ENCODE measurements at places on chromosomes 2 and 18. TPM values are rescaled to one million over a fixed set of nuclear protein-coding genes. Genes with fewer than 3 reads are reported as not detected.

DNA sequence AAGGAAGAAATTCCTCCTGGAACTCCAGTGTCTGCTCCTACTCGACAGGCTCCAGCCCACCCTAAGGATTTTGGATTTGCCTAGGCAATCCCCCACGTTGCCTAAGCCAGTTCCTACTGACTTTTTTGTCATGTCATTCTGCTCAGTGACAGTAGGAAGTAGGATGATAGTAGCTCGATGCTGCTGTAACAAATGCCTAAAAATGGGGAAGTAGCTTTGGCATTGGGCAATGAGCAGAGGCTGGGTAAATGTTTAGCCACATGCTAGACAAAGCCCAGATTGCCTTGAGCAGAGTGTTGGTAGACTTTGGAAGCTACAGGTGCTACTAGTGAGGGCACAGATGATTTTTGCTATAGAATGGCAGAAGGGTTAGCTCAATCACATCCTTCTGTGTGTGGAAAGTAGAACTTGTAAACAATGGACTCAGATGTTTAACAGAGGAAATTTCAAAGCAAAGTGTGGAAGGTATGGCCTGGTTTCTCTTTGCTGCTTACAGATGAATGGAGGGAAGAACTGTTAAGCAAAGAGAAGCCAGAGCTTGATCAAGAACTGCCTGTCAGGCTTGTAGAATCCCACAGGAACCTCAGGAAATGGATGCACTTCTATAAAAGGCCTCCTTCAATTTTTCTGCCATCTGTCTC lies 154.8 kb downstream of the RNF144A start:
- no peak for DNase-seq

GRCh38 chr2:238872026-238872425 lies 24.1 kb downstream of the TWIST2 start:
- DNase-seq: no peak

DNA sequence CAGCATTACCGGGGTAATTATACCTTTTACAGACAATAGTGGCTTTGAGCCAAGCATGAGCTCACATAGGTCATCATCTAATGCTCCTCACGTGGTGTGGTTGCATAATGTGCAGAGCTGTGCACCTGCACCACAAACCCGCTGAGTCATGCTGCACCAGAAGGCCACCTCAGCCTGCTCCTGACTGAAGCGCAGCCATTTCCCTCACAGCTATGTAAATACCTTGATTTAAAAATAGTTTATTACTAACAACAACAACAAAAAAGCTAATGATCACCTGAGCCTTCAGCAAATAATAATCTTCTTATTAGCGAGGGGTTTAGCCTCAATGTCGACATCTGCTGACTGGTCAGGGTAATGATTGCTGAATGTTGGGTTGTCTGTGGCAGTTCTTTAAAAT lies 238.8 kb downstream of the MBD5 start:
- DNase-seq: no peak

DNA sequence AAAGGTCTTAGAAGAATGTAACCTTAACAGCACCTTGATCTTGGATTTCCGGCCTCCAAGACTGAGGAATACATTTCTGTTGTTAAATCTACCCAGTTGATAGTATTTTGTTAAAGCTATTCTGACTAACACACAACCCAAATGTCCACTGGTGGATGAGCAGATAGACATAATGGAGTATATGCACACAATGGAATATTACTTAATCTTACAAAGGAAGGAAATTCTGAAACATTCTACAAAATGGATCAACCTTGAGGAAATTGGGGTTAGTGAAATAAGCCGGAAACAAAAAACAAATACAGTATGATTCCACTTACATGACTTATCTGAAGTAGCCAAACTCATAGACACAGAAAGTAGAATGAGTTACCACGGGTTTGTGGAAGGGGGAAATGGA lies 168.7 kb downstream of the ZNF804A start:
- DNase-seq: no peak

MARCO gene
- 20.3 TPM for total RNA-seq

DSEL gene
- total RNA-seq: 22.4 TPM

POTEJ gene
- total RNA-seq: not detected

LINC00305 gene
- total RNA-seq: not detected

HOXD11 gene
- total RNA-seq: not detected

ASB18 gene
- not detected for total RNA-seq

MATN3 gene
- total RNA-seq: 9.1 TPM

HSPE1 gene
- total RNA-seq: 352 TPM

GPR55 gene
- total RNA-seq: 0.19 TPM

All from omental fat pad (tissue), 4 donors.